Bronchial epithelial cell (primary cell): ENCODE measurements at places on chromosomes 7 and 10. TPM values are rescaled to one million over a fixed set of nuclear protein-coding genes. Genes with fewer than 3 reads are reported as not detected.

Gene IFIT1B
- total RNA-seq = not detected in 2 replicates

Gene SDK1
- 0.26 and 0.51 TPM in 2 replicates for total RNA-seq

GRCh38 chr10:103757531-103758293, 97.7 kb downstream of the SH3PXD2A start:
- DNase-seq = peak; percentile 92

Gene FAS
- 19.6 and 36.1 TPM in 2 replicates for total RNA-seq

GRCh38 chr10:132593389-132593788, 55.8 kb downstream of the INPP5A start:
- DNase-seq = no peak

DNA sequence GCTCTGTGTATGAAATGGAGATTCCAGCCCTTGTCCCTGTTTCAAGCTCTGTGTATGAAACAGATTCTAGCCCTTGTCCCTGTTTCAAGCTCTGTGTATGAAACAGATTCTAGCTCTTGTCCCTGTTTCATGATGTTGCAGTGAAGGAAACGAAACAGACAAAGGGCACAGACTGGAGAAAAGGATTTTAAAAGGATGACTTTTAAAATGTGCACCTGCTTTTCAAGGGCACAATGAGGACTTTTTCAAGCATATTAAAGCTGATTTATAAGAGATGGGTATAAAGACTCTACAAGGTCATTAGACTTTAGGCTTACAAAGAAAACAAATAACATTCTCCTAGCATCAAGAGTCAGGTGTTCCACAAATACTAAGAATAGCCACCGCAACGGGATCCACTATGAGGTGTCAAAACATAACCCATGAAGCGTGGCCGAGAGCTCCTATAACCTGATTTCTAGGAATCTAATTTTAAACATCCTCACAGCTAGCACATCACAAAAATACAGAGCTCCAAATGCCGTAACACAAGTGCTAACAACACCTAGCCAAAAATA, 29.0 kb downstream of the DIP2C start:
- no peak for DNase-seq

Gene STRIP2
- total RNA-seq = 5.2 and 6.8 TPM in 2 replicates

Gene SHTN1
- 2.1 and 3.1 TPM in 2 replicates for total RNA-seq

DNA sequence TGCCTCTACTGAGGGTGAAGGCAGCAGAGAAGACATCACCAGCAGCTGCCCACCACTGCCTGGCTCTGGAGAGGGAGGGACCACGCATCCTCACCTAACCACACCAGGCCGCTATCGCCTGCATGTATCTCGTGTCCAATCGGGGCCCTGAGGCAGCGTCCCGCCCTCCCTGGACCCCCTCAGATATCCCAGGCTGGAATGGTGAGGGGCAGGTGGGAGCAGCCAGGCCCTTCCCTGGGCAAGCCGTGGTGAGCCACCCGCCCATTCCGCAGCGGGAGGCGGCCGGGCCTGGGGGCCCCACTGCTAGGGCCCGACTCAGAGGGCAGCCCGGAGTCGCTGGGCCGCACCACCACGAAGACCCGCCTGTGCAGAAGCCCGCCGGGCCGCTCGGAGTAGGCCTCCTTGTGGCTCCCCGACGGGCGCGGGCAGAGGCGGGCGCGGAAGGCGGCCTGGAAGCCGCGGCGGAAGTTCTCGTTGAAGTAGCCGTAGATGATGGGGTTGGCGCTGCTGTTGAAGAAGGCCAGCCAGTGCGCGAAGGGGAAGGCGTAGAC, 21.6 kb upstream of the PPA1 start:
- DNase-seq = no peak

DNA sequence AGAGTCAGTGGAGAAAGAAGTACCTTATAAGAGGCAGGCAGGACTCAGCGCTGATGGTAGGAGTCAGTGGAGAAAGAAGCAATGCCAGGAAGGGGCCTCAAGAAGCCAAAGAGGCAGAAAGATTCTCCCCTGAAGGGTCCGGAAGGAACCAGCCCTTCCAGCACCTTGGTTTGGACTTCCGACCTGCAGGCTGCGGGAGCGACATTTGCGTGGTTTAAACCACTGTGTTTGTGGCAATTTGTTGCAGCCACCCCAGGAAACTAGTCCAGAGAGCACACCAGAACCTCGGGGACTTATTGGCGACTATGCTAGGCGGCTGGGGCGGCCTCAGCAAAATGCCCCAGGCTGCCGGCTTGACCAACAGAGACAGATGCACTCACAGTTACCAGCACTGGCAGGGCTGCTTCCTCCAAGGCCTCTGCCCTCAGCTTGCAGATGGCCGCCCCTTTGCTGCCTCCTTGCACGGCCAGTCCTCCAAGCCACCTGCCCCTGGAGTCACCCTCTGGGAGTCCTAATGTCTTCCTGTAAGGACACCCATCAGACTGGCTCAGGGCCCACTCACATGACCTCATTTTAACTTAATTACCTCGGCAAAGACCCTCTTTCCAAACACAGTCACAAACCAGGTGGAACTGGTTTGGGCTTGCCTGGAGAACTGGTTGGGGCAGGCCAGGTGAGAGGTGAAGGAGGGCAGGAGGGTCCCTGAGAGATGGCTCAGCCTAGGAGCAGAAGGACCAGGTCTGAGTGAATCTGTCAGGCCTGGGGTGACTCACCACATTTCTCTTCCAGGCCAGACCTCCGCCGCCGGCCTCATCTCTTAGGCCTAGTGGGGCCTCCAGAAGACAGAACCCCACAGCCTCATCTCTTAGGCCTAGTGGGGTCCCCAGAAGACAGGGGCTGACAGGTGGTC, 26.1 kb downstream of the CALML3 start:
- peak; percentile 83 for DNase-seq

Gene PAX4
- total RNA-seq = not detected in 2 replicates

DNA sequence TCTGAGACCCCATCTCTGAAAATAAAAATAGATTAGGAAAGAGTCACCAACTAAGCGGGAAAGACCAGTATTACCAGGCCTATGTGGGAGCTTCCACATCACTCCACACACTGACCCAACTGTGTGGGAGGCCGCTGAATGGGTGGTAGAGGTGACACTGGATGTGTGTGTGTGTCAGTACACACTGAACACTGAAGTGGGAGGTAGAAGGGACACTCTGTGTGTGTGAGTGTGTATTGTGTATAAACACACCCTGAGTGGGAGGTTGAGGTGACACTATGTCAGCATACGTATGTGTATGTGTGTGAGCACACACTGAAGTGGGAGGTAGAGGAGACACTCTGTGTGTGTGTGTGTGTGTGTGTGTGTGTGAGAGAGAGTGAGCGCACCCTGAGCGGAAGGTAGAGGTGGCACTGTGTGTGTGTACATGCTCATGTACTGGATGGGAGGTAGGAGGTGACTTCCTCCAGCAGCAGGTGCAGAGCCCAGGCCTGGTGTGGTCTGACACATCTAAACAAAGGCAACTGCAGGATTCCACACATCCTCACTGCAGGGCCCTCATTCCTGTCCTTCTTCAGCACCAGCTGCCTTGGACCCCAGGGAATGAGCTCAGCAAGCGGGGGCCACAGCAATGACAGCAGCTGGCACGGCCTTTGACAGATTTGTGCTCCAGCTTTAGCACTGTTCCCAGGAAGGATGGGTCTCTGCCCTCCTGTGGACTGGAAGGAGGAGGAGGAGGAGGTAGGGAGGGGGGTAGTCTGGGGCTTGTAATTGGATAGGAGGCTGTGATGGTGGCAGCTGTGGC, 26.5 kb upstream of the RBM20 start:
- DNase-seq = no peak

- peak; percentile 64 for DNase-seq
Observed at GRCh38 chr10:60434418-60435046, 44.9 kb upstream of the ANK3 start.

- peak; percentile 54 for DNase-seq
Observed at GRCh38 chr7:132650498-132650897, 74.2 kb upstream of the PLXNA4 start.

- DNase-seq = no peak
Observed at GRCh38 chr10:86957471-86958115, at the start of gene MMRN2. Gene MMRN2 (minus strand): TSS chr10:86957615. CDS start chr10:86957541, 74 bp downstream.

DNA sequence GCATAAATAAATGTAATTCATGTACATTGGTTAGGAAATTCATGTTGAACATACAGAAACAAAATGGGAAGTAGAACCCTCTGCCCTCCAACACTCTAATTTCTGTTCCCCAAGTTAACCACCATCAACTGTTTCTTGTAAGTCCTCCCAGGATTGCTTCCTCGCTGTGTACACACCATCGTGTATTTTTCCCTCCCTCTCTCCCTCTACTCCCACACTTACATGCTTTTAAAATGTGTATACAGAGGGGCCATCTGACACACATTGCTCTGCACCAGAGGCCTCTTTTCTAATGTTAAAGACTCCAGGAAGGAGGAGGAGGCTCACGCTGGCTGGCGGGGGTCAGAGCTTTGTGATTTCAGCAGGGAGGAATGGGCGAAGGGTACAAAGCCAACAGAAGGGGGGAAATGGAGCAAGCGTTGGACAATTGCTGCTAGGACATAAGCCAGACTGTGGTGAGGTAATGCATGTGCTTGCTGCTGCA, 1.9 kb upstream of the EPHA1 start:
- no peak for DNase-seq

Gene BAIAP2L1
- 19.7 and 22.4 TPM in 2 replicates for total RNA-seq

GRCh38 chr7:95095259-95095965, 188.0 kb downstream of the PPP1R9A start:
- DNase-seq = no peak

DNA sequence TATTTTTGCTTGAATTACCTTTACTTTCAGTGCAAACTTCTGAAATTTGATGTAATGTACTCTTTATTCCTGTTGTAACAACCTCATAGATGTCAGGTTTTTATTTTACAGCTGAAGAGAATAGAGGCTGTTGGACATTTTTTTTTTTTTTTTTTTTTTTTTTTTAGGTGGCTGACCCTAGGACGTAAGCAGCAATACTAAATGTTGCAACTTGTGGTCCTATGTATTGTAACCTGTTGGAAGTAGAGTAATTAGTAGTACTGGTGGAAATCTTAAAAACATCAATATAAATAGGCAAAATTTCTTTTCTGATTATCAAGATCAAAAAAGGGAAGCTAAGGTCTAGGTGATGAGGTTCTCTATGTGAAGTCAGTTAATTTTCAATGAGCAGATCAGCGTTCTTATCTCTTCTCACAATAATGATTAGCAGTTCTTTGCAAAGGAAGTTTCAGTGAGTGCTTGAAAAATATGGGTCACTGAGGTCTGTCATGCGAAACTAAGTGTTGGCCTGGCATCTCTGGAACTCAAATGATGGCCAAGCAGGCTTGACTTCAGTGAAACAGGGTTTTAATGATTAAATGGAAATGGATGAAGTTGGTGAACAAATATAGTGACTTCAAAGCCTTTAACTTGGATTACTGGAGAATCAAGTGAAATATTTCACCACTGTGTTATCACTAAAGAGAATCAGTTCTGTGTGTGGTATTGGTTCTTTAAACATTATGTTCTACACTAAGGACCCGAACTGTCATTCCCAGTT, 42.7 kb downstream of the BICC1 start:
- DNase-seq = no peak

GRCh38 chr10:79492256-79492655, 20.1 kb upstream of the EIF5AL1 start:
- DNase-seq = no peak

DNA sequence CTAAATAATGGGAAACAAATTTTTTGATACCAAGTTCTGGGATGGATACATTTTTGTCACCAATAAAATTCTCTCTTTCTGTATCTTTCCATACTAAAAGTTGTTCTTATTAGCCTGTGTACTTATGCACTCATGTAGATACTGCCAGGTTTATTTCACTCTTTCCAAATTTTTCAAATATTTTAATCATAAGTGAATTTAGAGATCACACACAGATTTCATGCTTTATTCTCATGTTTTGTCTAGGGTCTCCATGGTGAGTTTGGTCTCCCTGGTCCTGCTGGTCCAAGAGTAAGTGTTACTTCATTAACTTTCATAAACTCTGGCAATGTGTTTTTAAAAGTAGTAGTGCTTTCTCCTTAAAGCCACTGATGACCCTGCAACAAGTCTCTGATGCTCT, 20.3 kb downstream of the COL1A2 start:
- DNase-seq = no peak

- DNase-seq = no peak
Observed at GRCh38 chr10:30056767-30057355, 2.5 kb downstream of the JCAD start.

Gene HOGA1
- 0.13 and 0.26 TPM in 2 replicates for total RNA-seq

- no peak for DNase-seq
Observed at GRCh38 chr7:117862378-117862777, 10.9 kb downstream of the CTTNBP2 start.

GRCh38 chr7:26782501-26782900, 81.9 kb downstream of the SKAP2 start:
- peak; percentile 19 for DNase-seq

DNA sequence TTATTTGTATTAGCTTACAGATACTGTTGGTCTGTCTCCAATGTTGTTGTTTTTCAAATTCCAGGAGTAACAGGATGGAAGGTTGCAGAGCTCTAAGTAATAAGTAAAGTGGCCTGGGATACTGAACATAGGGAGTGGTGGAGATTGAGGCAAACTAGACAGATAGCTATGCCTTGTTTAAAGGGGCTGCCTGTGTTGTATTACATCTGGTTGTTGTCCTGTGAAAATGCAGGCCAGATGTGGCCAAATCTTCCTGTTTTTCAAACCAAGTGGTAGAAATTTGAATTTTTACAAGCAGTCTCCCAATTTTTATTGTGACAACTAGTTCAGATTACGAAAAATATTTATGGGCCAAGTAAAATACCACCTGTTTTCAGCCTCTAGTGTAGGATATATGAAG, 33.5 kb downstream of the BICC1 start:
- DNase-seq = no peak

Gene EBLN1
- total RNA-seq = not detected in 2 replicates

GRCh38 chr10:129852829-129853561, 111.1 kb downstream of the EBF3 start:
- DNase-seq = no peak

DNA sequence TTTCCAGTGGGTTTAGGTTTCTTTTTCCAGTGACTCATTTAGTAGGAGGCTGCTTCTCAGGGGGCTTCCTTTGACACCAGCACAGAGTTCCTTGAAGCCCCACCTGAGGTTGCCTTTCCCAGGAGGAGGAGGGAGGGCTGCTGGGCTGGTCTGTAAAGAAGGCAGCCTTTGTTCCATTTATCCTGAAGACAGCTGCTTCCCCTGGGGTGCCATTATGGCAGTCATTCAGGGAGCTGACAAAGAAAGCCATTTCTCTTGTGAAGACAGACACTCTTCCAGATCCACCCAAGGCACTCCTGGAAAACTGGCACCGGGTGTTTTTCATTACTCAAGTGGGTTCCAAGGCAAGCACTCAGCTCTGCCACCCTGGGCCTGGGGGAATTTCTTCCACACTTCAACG, 54.0 kb downstream of the MTURN start:
- DNase-seq = no peak

DNA sequence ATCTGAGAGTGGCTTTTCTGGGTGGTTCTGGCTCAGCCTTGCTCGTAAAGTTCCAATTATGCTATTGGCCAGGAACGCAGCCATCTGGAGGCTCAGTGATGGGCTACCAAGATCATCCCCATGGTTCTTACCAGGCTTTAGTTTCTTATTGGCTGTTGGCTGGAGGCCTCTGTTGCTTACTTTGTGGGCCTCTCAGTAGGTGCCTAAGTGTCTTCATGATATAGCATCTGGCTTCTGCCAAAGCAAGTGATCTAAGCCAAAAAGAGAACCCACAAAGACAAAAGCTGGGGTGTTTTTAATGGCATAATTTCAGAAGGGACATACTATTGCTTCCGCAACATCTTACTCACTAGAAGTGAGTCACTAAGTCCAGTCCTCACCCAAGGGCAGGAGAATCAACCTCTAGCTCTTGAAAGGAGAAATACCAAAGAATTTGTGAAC, 132.0 kb upstream of the MDFIC start:
- peak; percentile 79 for DNase-seq

Gene ABCB1
- under 0.01 TPM in 1 of 2 replicates, not detected in the other for total RNA-seq

GRCh38 chr10:69516316-69516715, 56.9 kb downstream of the NEUROG3 start:
- peak; percentile 27 for DNase-seq
